ENCODE measurements at places on chromosomes 16 and 17.

DNA sequence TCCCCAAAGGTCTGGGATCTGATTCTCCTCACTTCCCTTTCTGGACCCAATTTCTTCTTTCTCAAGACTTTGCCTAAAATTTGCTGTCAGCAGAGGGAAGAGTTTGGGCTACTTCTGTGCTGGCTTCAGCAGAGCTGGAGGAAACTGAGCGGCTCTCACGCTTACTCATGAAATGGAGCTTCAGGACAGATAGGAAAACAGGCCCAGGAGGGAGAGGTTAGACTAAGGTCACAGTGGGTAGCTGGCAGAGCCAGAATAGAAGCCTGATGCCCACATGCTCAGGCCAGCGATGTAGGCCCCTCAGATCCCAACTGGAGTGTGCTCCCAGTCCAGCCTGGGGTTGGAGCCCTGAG lies 593 bp downstream of the SLC38A7 start:
- no peak for DNase-seq

DNA sequence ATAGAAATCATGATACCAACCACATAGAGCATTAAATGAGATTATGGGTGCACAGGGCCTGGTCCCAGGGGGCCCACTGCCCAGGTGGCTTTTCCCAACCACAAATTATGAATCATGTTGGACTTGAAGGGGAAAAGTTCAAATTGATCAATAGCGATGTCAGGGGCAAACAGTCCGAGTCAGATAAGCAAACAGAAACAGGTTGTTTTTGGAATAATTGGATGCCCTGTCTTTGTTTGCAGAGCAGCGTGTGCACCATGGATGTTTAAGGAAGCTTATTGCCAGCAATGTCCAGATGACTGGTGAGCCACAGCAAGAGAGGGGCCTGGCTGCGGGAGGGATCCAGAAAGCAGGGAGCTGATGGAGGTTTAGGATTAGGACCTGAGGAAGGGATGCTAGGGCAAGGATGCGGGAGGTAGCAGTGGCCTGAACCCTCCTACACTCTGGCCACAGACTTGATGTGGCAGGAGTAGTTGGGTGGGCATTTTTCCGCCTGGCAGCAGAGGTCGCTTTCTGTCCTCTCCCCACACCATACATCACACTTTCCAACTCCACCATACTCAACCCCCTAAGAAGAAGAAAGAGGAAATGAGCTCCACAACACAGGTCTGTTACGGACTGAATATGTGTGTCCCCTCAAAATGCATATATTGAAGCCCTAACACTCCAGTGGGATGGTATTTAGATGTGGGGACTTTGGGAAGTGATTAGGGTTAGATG lies 266.4 kb upstream of the RPL38 start:
- no peak for DNase-seq

DNA sequence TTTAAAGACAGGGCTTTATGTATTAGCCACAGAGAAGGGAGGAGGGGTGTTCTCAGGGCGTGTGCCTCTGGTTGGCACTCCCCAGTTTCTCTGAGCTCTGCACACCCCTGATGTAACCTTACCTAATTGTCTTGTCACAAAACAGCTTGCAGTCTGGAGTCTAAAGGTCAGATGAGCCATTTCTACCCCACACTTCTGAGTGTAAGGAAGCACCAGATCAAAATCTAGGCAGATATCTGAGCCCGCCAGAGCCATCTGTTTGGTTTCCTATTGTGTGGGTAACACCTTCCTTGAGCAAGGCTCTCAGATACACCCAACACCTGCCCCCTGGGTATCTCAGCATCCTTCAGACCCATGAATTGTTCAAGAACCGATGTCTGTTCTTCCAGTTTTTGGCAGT lies 15.5 kb downstream of the CDH1 start:
- no peak for DNase-seq

- no peak for DNase-seq
These were observed 64.3 kb downstream of the CNGB1 start for GRCh38 chr16:57906382-57907316.

DNA sequence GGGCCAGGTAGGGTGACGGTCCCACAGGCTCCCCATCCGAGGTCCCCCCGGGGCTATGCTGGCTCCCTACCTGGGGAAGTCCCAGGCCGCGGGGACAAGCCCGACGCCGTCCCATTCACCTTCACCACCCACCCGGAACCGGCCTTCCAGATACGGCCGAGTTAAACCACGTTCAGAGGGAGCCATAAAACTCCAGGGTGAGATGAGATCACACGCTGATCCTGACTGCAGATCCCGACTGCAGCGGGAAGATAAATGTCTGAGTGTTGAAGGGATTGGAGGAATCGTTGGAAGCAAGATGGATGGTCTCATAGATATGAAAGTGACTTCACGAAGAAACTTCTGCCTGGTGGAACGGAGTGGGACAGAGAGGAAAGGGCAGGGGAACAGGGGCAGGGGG lies 13.6 kb upstream of the C1QTNF8 start:
- DNase-seq = peak; percentile 2

- DNase-seq = no peak
These were observed 156.7 kb downstream of the ZNF423 start for GRCh38 chr16:49698931-49699840.

GRCh38 chr16:63787014-63787413 lies 1334.8 kb downstream of the CDH11 start:
- DNase-seq = no peak

DNA sequence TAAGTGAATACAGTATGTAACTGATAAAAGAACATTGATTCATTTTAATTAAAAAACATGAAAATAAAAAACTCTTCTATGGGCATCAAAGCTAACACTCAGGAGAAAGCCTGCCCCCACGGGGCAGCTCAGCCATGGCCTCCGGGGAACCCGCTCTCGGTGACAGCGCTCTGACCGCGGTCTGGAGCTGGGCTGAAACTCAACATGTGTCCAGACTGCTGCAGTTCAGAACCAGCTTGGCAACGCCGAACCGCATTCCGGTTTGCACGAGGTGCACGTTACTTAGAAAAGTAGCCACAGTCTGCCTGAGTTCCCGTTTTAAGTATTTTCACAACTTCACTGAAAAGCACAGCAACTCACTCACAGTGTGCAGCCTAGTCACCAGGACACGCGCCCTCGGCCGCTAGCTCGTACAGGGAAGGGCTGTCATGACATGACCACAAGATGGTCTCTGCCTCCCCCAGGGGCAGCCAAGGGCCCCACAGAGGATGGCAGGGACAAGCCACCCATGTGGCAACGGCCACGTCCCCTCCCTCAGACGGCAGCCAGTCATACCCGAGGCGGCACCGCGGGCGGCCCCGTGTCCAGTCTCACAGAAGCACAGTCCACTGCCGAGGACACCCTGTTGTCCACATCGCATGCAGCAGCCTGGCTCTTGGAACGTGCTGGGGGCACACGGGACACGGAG lies 77.1 kb upstream of the METRNL start:
- DNase-seq = no peak

DNA sequence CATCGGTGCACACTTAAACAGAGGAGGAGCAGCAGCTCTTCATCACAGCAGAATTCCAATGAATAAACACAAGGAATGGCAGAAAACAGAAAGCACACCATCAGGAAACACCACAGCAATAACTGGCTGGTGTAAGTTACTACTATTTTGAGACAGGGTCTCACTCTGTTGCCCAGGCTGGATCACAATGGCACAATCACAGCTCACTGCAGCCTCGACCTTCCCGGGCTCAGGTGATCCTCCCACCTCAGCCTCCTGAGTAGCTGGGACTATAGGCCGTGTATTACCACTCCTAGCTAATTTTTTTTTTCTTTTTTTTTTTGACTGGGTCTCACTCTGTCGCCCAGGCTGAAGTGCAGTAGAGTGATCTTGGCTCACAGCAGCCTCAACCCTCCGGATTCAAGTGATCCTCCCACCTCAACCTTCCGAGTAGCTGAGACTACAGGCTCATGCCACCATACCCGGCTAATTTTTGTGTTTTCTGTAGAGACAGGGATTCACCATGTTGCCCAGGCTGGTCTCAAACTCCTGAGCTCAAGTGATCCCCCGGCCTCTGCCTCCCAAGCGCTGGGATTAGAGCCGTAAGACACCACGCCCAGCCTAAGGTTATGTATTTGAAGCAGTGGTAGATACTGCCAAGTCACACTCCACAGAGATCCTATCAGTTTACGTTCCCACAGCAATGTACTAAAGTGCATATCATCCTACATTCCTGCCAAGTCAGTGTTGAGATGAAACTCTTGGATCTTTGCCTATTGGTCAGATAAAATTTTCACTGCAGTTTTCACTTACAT lies 20.7 kb downstream of the TRAP1 start:
- no peak for DNase-seq

DNA sequence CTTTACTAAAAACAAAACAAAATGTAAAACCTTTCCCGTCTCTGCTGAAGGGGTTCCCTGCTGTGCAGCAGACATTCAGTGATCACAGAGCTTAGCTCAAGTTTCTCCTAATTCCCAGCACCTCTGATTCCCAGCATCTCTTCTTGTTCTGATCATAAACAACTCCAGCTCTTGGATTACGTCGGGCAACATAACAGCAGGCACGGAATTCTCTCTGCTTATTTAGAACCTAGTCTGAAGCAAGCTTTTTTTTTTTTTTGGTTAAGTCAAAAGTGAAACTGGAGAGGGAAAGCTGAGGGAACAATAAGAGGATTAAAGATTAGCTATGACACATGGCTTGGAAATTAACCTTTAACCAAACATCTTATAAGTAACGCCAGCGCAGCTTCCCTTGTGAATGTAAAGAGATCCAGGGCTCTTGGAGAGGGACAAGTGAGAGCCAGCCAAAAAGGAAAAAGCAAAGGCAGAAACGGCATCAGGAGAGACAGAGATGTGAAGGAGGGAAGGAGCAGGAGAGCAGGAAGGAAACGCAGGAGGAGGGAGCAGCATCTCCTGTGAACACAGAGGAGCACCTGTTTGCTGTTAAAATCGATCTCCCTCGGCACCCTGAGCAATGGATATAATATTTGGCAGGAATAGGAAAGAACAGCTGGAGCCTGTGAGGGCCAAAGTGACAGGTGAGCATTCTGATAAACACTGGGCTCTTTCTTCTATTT lies at the start of gene BCO1:
Gene BCO1 (plus strand): TSS at position 394 of the 716 bp plus-strand sequence. CDS start 220 bp downstream, at position 614.
- DNase-seq = peak; percentile 77

DNA sequence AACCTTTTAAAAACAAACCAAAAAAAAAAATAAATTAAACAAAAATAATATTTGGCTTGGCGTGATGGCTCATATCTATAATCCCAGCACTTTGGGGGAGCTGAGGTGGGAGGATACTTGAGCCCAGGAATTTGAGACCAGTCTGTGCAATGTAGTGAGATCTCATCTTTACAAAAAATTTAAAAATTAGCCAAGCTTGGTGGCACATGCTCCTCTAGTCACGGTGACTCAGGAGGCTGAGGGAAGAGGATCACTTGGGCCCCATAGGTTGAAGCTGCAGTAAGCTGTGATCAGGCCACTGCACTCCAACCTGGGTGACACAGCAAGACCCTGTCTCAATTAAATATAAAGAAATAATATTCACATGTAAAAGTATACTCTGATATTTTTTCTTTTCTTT lies 12.2 kb downstream of the GNGT2 start:
- peak; percentile 61 for DNase-seq

DNA sequence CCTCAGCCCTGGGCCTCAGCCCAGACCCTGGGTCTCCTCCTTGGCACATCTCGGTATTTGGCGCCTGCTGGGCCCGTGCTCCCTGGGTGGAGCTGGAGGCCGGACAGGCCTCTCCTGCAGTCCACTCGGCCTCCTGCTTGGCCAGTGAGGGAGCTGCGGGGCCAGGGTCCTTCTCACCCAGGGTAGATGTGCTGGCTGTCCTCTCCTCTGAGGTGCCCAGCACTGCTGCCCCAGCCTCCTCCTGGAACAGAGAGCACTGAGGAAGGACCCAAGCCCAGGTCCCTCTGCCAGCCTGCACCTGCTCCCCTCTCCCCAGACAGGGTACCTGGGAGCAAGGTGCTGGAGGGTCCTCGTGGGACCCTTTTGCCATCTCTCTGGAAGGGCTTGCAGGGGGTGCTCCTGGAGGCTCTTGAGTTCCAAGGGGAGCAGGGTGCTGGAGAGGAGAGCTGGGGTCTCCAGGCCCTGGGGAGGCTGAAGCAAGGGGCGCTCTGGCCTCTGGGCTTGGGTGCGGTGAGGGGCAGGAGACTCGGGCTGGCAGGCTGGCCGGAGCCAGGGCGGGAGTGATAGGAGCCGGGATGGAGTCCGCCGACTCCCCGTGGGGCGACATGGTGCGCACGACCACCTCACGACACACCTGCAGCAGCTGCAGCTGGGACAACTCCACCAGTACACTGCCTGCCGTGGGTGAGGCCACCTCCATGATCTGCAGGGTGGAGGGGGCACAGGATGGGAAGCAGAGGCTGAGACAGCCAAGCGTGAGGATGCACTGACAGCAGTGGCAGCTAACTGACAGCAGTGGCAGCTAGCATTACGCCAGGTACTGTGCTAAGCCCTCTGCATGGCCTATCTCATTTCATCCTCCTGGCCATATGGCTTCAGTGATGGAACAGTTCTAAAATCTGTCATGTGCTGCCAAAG lies 17.8 kb downstream of the TSPOAP1 start:
- DNase-seq = no peak

GRCh38 chr16:30677931-30678585 lies 19.8 kb downstream of the FBRS start:
- DNase-seq = no peak

DNA sequence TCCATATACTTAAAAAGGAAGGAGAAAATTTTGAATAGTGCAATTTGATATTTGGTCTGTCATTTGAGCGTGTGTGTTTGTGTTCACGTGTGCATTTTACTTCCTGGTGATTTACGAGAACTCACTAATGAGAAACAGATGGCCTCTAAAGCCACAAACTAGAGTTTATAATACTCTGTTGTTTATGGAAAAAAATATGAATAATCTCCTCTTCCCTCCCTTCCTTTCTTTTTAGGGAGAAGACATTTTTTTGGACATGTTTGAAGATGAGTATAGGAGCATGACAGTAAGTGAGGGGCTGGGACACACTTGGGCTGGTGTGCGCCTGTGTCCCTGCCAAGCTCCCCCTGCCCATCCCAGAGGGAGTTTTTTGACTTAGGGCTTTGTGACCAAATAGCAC lies 102.7 kb downstream of the CLEC16A start:
- DNase-seq = no peak

- DNase-seq = peak; percentile 98
These were observed 27.1 kb downstream of the CDH13 start for GRCh38 chr16:82653550-82654511.

DNA sequence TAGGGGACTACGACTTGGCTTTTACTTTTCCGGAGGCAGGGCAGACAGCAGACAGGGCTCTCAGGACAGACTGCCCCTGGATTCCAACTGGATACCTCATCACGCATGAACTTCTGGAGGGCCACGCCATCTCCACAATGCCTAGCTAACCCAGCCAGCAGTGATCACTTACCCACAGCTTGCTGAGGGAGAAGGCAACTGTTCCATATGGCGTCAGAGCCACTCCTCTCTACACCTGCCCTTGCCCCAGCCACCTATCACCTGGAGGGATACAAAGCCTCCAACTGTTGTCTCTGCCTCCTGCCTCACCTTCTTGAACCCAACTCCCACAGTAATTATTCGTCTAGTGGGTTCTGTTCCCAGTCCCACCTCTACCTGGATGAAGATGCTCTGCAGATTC lies 8.8 kb downstream of the MYO19 start:
- DNase-seq = no peak

- DNase-seq = no peak
These were observed 161.3 kb downstream of the SLC39A11 start for GRCh38 chr17:72931163-72931562.

Measured in kidney glomerular epithelial cell (primary cell).